Ovary (tissue), 10 donors: ENCODE measurements at places on chromosomes 1 and 21. TPM values are rescaled to one million over a fixed set of nuclear protein-coding genes. Genes with fewer than 3 reads are reported as not detected.

ZMYM1 gene
- 13.5 TPM for total RNA-seq

CCDC17 gene
- 1.3 TPM for total RNA-seq

TRIM58 gene
- total RNA-seq, result 0.35 TPM

DNA sequence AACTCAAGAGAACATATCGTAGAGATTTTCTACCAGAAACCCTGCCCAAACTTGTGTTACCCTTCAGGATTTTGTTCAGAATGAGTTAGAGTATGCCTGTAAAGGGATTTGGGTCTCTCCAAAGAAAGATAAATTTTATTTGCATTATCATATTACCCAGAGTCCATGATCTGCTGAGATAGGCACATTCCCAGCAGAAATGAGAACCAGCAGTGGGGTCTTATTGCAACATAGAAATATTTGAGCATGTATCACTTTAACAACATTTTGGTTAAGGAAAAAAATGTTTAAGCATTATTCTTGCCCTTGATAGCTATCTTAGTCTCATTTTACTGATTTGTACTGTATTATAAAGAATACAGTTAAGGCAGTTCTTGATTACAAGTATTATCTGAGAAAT, 10.6 kb downstream of the VCAM1 start:
- peaks cover 1% of the 10 kb centered on the region for H3K4me1 ChIP-seq
- H3K4me3 ChIP-seq, result no peak overlapping the region
- no peaks in the 10 kb centered on the region for H3K27me3 ChIP-seq
- H3K36me3 ChIP-seq, result no peaks in the 10 kb centered on the region

DNA sequence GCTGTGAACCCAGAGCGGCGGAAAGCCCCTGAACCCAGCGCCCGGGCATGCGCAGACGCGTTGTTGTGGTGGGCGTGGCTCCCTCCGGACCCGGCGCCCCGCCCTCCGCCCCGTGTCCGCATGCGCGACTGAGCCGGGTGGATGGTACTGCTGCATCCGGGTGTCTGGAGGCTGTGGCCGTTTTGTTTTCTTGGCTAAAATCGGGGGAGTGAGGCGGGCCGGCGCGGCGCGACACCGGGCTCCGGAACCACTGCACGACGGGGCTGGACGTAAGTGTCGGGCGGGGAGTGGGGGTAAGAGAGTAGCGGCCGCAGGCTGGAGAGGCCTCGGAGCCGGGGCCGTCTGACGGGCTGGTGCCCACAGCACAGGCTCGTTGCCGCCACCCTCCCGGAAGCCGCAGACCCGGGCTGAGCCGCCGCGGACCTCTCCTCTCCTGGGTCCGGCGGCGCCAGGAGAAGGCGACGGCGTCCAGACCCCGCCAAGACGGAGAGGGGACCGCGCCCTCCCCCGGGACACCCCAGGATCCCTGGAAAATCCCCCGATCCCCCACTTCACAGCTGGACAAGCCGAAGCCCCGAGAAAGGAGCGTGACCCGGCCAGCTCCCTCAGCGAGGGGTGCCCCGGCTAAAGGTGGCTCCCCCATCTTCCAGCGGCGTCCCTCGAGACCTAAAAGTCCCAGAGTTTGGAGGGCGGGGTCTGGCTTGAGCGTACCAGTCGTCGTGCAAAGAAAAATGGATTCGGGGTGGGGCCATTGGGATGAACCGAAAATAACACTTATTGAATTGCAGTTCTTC, at the start of gene TMEM50A:
TMEM50A (plus strand) TSS at position 147 of the 794 bp plus-strand sequence. CDS start 2,153 bp downstream, outside the sequence.
- peak within 1 kb of the TSS; percentile 3 for H3K27ac ChIP-seq
- peaks cover 3% of the 10 kb centered on the region for H3K4me1 ChIP-seq
- H3K36me3 ChIP-seq, result no peaks in the 10 kb centered on the region
- peak; percentile 93 for DNase-seq

DNA sequence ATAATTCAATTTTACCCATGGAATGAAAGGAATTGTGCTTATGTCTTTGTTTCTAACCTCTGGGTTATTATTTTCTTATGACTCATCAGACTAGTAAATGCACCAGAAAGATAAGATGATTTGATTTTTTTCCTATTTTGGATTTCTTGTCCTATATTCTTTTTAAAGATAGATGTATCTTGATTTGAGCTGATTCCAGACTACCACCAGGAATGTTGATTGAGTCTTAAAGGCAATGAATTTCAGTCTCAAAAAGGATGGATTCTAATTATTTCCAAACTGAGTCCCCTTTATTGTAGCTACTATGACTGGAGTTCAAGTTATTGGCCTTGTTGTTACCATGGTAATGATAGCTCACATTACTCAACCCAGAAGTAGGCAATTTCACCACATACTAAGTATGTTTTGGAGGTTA, 95.8 kb upstream of the RGS4 start:
- no peak overlapping the region for H3K4me3 ChIP-seq
- no peak overlapping the region for H3K27ac ChIP-seq
- no peaks in the 10 kb centered on the region for H3K27me3 ChIP-seq
- H3K36me3 ChIP-seq, result no peaks in the 10 kb centered on the region

DNA sequence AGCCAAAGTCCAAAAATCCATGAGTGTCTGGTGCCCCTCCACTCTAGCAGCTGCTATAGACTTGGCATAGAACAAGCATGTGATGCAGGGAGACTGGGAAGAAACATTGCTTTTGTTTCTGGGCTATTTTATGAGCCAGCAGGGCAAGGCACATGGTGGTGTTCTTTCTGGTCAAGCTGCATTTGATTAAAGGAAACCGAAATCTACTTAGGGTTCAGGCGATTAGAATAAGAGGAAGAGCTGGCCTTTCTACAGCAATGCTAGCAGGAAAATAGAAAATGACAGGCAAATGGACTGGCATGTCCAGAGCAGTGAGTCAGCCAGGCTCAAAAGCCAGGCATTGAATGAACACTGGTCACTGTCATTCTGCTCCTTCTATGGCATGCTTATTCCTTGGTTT, 28.5 kb upstream of the ARHGAP29 start:
- no peak overlapping the region for H3K4me3 ChIP-seq
- no peaks in the 10 kb centered on the region for H3K36me3 ChIP-seq
- no peak overlapping the region for H3K27ac ChIP-seq
- H3K4me1 ChIP-seq, result no peaks in the 10 kb centered on the region
- no peak for DNase-seq

DNA sequence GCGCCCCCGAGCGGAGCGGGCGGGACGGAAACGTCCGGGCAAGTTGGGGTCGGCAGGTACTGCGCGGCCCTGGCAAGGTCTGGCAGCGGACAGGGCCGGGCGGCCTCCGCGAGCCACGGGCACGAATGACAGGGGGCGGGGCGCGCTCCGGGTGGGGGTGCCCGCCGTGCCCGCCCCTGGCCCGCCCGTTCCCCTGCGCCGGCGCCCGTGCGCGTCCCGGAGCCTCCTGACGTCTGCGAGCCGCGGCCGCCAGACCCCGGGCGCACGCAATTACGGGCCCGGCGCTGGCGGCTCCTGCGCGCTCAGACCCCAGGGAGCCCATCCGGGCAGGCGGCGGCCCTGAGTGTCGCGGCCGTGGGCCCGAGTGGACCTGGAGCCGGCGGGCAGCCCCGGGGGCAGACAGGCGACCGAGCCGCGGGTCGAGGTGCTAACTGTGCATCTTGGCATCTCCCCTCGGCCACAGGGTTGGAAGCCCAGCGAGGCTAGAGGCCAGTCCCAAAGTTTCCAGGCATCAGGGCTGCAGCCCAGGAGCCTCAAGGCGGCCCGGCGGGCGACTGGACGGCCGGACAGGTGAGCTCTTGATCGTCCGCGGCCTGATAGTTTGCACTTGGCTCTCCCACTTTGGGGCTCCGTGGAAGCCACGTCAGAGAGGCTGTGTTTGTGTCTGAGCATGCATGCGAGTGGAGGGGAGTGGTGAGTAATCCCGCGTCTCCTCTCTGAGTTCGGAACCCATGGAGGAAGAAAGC, 918 bp downstream of the MIB2 start:
- H3K36me3 ChIP-seq, result no peaks in the 10 kb centered on the region
- peaks cover 15% of the 10 kb centered on the region for H3K4me1 ChIP-seq
- DNase-seq, result no peak
- H3K27me3 ChIP-seq, result no peaks in the 10 kb centered on the region

GRCh38 chr1:71653952-71654351, 573.1 kb upstream of the ZRANB2 start:
- H3K27me3 ChIP-seq, result no peaks in the 10 kb centered on the region
- H3K4me3 ChIP-seq, result no peak overlapping the region
- no peak overlapping the region for H3K27ac ChIP-seq
- peaks cover 2% of the 10 kb centered on the region for H3K4me1 ChIP-seq
- no peak for DNase-seq
- no peaks in the 10 kb centered on the region for H3K36me3 ChIP-seq
